Activated CD4-positive, alpha-beta T cell treated with anti-CD3 and anti-CD28 coated beads for 36 hours (primary cell): ENCODE measurements at places on chromosomes 2 and 18. TPM values are rescaled to one million over a fixed set of nuclear protein-coding genes. Genes with fewer than 3 reads are reported as not detected.

TUBB8B gene
- total RNA-seq: not detected

CIB4 gene
- total RNA-seq: not detected

PTPRN gene
- 0.43 TPM for total RNA-seq

IL36RN gene
- total RNA-seq: not detected

TTN gene
- total RNA-seq: 3.1 TPM

MC2R gene
- total RNA-seq: not detected

LYG2 gene
- not detected for total RNA-seq

CLEC4F gene
- total RNA-seq: not detected

ERFE gene
- 0.07 TPM for total RNA-seq

CIDEA gene
- total RNA-seq: not detected

GRCh38 chr2:75606761-75607399 is 39.7 kb upstream of the MRPL19 start:
- no peak overlapping the region for H3K27ac ChIP-seq
- H3K4me1 ChIP-seq: peaks cover 6% of the 10 kb centered on the region
- DNase-seq: no peak

GRCh38 chr18:60861575-60861974 is 471.7 kb upstream of the CDH20 start:
- no peak overlapping the region for H3K27ac ChIP-seq
- no peaks in the 10 kb centered on the region for H3K36me3 ChIP-seq
- DNase-seq: no peak
- H3K27me3 ChIP-seq: no peaks in the 10 kb centered on the region

GRCh38 chr2:200585730-200586643 is at the start of gene AOX1:
Gene AOX1 (plus strand): TSS chr2:200586014. CDS start chr2:200586109, 95 bp downstream.
- no peak within 1 kb of the TSS for H3K27ac ChIP-seq
- peaks cover 5% of the 10 kb centered on the region for H3K4me1 ChIP-seq
- H3K27me3 ChIP-seq: peaks cover 6% of the 10 kb centered on the region
- H3K4me3 ChIP-seq: peak within 1 kb of the TSS; percentile 65

GRCh38 chr2:69764286-69765095 is 22.6 kb downstream of the ANXA4 start:
- H3K4me1 ChIP-seq: peaks cover 26% of the 10 kb centered on the region
- H3K27ac ChIP-seq: peak overlapping the region; percentile 61
- H3K36me3 ChIP-seq: no peaks in the 10 kb centered on the region

DNA sequence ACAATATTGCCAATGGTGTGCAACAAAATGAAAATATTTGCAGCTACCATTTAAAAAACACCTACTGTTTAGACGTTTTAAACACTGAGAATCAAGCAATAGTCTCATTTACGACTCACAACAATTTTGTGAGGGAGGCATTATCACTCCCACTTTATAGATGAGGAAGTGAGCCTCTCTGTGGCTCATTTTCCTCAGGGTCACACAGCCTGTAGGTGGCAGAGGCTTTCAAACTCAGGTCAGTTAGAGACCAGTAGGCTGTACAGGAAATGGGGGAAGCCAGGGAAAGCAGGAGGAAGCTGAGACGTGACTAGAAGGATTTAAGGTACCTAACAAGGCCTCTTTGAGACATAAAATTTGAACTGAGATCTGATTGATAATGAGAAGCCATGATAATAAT is 95.0 kb upstream of the ZNF521 start:
- no peak overlapping the region for H3K27ac ChIP-seq
- H3K4me3 ChIP-seq: no peak overlapping the region
- no peaks in the 10 kb centered on the region for H3K4me1 ChIP-seq
- DNase-seq: no peak

GRCh38 chr2:228039752-228040534 is 141.5 kb downstream of the SPHKAP start:
- DNase-seq: no peak
- no peaks in the 10 kb centered on the region for H3K4me1 ChIP-seq

GRCh38 chr2:213834331-213834730 is 550.1 kb downstream of the SPAG16 start:
- H3K27me3 ChIP-seq: peaks cover 3% of the 10 kb centered on the region
- DNase-seq: no peak
- no peak overlapping the region for H3K4me3 ChIP-seq
- no peak overlapping the region for H3K27ac ChIP-seq

GRCh38 chr2:29753671-29754444 is 167.5 kb downstream of the ALK start:
- peaks cover 4% of the 10 kb centered on the region for H3K27me3 ChIP-seq
- no peaks in the 10 kb centered on the region for H3K36me3 ChIP-seq
- no peak overlapping the region for H3K4me3 ChIP-seq
- no peak overlapping the region for H3K27ac ChIP-seq

GRCh38 chr2:6960659-6961058 is 43.4 kb downstream of the RNF144A start:
- no peak overlapping the region for H3K4me3 ChIP-seq
- H3K36me3 ChIP-seq: peaks cover 18% of the 10 kb centered on the region
- no peaks in the 10 kb centered on the region for H3K27me3 ChIP-seq
- H3K4me1 ChIP-seq: peaks cover 38% of the 10 kb centered on the region

- H3K4me1 ChIP-seq: no peaks in the 10 kb centered on the region
- H3K36me3 ChIP-seq: no peaks in the 10 kb centered on the region
- H3K27ac ChIP-seq: no peak overlapping the region
- H3K4me3 ChIP-seq: no peak overlapping the region
- H3K27me3 ChIP-seq: no peaks in the 10 kb centered on the region
- no peak for DNase-seq
These were observed 484.5 kb upstream of the ZNF804A start for GRCh38 chr2:184113696-184114403.

DNA sequence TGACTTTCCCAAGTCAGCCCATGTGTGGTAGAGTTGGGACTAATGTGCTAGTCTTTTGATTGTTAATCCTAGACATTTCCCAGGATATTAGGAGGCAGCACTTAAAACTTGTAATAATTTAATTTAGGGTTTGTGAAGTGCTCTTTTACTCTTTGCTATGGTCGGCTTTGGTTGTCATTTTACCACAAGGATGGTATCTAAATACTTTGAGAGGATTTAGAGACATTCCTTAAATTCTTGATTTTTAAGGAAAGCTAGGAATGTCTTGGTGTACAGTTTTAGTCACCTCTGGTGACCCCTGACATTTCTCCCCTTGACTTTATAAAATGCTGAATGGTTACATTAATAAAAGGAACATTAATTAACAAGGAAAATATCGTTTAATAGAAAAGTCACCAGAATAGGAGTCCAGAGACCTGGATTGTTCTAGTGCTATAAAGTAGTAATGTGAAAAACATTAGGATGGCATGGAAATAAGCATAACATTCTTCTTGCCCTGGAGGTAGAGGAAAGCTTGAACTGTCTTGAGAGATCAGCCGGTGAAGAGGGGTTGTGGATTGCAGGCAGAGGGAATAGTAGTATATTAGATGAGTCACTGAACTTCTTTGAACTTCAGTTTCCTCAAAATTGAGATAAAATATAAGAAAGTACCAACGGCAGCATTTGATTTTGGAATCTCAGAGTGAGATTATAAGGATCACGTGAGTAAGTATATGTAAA is 209.2 kb downstream of the MCFD2 start:
- no peaks in the 10 kb centered on the region for H3K27me3 ChIP-seq
- peaks cover 39% of the 10 kb centered on the region for H3K4me1 ChIP-seq
- peaks cover under 1% of the 10 kb centered on the region for H3K36me3 ChIP-seq
- H3K4me3 ChIP-seq: no peak overlapping the region
- DNase-seq: no peak
- no peak overlapping the region for H3K27ac ChIP-seq

GRCh38 chr2:218927422-218927821 is 32.0 kb upstream of the CDK5R2 start:
- DNase-seq: no peak
- H3K4me1 ChIP-seq: no peaks in the 10 kb centered on the region
- no peaks in the 10 kb centered on the region for H3K36me3 ChIP-seq
- H3K27me3 ChIP-seq: peaks cover 21% of the 10 kb centered on the region

DNA sequence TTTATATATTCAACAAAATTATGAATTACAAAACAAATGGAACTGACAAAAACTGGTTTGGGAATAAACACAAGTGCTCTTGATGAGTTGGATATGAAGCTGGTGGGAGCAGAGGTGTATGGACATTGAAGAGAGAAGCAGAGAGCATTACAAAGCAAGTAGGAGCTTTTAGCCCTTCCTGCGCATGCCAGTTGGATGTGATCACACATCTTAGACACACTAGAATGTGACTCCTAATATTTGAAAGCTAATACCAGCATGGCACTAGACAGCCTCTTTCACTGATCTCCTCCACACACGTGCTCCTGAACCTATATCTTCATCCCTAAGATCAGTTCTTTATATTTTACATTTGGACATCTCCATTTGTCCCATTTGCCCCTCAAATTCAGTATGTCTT is 298.1 kb downstream of the MTX2 start:
- no peaks in the 10 kb centered on the region for H3K4me1 ChIP-seq
- peaks cover 37% of the 10 kb centered on the region for H3K27me3 ChIP-seq
- no peaks in the 10 kb centered on the region for H3K36me3 ChIP-seq

DNA sequence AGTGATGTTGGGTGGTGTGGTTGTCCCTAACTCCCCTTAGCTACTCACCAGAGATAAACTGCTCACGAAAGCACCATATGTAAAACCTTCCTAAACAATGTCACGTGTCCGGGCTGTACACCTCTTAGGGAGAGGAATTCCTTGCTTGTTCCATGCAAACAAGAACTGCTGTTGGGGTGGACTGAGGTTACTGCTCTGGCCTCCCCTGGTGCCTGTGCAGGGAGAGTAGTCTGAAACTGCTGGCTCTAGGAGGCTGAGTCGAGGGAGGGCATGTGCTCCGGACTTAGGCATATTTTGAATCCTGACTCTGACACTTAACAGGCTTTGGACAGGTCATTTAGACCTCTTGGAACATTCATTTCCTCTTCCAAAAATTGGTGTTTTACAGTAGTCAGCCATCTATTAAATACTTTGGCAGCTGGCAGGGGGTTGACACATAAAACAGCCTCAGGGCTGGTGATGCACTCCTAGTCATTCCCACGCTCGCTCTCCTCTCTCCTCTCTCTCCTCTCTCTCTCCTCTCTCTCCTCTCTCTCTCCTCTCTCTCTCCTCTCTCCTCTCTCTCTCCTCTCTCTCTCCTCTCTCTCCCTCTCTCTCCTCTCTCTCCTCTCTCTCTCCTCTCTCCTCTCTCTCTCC is 10.6 kb downstream of the THNSL2 start:
- H3K27ac ChIP-seq: no peak overlapping the region
- DNase-seq: no peak
- H3K4me1 ChIP-seq: peaks cover 15% of the 10 kb centered on the region
- H3K36me3 ChIP-seq: no peaks in the 10 kb centered on the region
- H3K27me3 ChIP-seq: peaks cover 4% of the 10 kb centered on the region
- no peak overlapping the region for H3K4me3 ChIP-seq

DNA sequence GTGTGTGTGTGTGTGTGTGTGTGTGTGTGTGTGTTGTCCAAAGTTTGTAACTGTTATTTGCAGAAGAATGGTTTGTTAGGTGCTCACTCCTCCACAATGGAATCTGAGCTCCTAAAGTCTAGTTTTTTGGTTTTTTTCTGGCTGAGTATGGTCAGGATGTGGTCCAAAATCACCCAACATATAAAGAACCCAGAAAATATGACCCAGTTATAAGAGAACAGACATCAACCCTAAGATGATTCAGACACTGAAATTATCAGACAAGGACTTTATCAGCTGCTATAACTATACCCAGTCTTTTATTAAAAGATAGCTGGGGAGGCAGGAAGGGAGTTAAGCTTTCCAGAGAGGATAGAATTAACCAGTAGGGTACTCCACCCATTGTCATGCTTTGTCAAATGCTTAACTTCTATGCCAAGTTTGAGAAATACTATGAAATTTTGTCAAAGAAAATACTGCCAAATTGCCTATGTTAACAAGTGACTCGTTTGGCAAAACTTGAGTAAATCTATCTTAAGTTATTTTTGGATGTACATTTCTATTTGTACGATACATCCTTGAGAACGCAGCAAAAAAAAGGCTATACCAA is 57.5 kb downstream of the TANK start:
- peaks cover 23% of the 10 kb centered on the region for H3K36me3 ChIP-seq
- no peak overlapping the region for H3K4me3 ChIP-seq
- H3K27me3 ChIP-seq: no peaks in the 10 kb centered on the region
- H3K27ac ChIP-seq: peak overlapping the region; percentile 34

DNA sequence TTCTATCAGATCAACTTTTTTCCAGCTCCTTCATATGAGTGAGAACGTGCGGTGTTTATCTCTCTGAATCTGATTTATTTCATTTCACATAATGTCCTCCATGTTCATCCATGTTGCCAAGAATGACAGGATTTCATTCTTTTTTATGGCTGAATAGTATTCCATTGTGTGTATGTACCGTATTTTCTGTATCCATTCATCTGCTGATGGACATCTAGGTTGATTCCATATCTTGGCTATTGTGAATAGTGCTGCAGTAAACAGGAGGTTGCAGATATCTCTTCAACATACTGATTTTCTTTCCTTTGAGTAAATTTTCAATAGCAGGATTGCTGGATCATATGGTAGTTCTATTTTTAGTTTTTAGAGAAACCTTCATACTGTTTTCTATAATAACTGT is 388.5 kb downstream of the DCDC2C start:
- H3K27ac ChIP-seq: no peak overlapping the region
- no peaks in the 10 kb centered on the region for H3K27me3 ChIP-seq
- DNase-seq: no peak
- no peaks in the 10 kb centered on the region for H3K4me1 ChIP-seq
- no peak overlapping the region for H3K4me3 ChIP-seq

DNA sequence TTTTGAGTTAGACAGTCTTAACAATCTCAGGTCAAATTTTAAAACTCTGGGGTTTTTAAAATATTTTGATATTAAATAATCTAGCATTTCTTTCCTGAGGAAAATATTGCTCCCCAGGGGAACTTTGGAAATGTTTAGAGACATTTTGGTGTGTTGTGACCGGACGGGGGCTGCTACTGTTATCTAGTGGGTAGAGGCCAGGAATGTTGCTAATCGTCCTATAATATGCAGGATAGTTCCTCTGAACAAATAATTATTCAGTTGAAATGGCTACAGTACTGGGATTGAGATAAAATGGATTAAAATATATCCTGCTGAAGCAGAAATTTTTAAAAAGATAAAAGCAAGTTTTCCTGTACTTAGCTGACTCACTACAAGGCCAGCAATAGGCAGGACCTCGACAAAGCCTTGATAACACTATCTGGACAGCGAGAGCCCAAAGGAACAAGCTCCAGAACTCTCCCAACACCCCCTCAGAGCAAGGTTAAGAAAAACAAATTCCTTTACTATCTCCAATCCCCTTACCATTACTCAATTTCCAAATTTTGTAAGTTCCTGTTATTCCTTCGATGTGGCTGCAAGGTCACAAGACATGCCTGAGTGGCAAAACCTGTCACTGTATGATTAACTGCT is 1407.4 kb downstream of the SUCLG1 start:
- H3K27ac ChIP-seq: no peak overlapping the region
- no peak for DNase-seq
- H3K27me3 ChIP-seq: no peaks in the 10 kb centered on the region
- H3K4me3 ChIP-seq: no peak overlapping the region
